Activated B cell treated with CpG ODN at 0.5 μM for 24 hours (primary cell): ENCODE measurements at places on chromosomes 7 and 10. TPM values are rescaled to one million over a fixed set of nuclear protein-coding genes. Genes with fewer than 3 reads are reported as not detected.

The TCAF1 gene
- total RNA-seq = 12.0 and 13.4 TPM in 2 replicates

DNA sequence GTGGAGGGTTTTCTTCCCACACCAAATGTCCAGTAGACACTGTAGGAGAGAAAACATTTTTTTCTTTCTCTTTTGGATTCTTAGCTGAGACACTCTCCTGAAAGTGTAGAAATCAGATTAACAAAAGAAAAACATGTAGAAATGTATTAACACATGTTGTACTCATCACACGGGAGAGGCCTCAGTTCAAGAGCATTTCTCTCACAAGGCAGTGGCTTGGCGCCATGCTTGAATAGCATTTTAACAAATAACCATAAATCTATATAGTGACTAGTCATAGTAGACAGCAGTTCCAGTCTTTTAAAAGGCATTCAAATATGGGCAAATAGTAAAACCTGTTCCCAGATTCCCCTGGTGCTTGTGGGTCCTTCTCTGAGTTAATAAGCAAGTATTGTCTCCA, 38.3 kb upstream of the GHITM start:
- no peak for DNase-seq

DNA sequence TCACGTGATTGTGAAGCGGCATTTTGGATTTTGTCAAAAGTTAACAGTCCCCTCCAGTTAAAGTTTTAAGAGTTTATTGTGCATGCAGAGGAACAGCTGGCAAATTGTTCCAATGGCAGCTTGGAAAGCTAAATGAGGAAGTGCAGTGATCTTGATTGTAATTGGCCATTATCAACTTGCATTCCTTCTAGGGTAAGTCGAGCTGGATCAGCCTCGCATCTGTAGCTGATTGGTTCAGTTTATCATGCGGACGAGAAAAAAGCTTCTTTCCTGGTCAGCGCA, 566 bp downstream of the ZNF789 start:
- DNase-seq = no peak

DNA sequence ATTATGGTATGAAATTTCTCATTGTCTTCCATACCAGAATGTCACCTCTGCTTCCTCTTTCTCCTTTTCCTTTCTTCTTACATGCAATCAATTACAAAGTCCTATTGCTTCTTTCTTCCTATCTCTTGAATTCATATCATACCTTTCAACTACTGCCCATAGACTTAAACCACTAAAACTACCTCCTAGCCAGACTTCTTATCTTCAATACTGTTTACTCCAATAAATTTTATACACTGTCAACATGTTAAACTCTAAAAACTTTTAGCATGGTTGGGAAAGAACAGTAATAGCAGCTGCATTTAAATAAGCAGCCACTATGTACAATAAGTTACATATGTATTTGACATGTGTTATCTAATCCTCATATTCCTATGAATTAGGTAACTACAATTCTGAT, 34.9 kb downstream of the PCGF6 start:
- DNase-seq = no peak

DNA sequence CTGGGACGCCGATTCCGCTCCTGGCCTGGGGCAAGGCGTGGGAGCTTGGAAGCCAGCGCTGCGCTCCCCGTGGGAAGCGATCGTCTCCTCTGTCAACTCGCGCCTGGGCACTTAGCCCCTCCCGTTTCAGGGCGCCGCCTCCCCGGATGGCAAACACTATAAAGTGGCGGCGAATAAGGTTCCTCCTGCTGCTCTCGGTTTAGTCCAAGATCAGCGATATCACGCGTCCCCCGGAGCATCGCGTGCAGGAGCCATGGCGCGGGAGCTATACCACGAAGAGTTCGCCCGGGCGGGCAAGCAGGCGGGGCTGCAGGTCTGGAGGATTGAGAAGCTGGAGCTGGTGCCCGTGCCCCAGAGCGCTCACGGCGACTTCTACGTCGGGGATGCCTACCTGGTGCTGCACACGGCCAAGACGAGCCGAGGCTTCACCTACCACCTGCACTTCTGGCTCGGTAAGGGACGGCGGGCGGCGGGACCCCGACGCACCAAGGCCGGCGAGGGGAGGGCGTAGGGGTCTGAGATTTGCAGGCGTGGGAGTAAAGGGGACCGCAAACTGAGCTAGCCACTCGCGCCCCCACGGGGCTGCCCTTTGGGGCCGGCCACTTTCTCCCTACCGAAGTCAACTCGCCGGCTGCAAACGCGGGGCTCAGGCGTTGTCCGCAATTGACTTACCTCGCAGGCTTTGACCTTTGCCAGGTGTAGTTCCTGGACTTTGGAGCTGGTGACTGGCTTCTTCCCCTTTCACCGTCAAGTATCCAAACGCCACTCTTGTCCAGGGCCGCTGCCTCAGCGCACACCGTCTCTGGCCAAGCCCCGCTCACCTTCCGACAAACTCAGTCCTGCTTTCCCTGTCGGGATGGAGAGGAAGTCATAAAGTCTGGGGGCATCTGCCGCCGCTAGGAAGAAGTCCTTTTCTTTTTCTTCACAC, at the start of gene SCIN:
Gene SCIN (plus strand): TSS at position 187 of the 928 bp plus-strand sequence. CDS start 67 bp downstream, at position 254.
- DNase-seq = no peak

- no peak for DNase-seq
Observed at GRCh38 chr10:75525646-75526045, 94.2 kb downstream of the LRMDA start.

- no peak for DNase-seq
Observed at GRCh38 chr10:88379575-88379974, 203.5 kb downstream of the RNLS start.

- no peak for DNase-seq
Observed at GRCh38 chr10:117680601-117681000, 138.1 kb downstream of the EMX2 start.

DNA sequence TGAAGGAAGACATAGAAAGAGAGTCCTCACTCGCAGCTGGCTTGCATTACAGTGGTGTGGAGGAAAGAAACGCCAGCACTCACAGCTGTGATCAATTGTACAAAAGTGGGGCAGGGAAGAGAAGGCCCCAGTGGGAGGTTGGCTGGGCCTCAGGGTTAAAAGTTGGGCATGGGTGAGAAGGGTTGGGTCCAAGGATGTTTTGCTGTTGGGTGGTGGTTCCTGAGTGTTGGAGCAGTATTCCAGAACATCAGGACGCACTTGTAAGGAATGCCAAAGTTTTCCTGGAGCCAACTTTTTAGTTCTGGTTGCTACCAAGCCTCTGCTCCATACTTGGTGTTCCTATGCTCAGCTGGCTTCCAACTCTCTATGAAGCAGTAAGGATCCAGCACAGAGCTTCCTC, 55.4 kb upstream of the MKRN1 start:
- no peak for DNase-seq

DNA sequence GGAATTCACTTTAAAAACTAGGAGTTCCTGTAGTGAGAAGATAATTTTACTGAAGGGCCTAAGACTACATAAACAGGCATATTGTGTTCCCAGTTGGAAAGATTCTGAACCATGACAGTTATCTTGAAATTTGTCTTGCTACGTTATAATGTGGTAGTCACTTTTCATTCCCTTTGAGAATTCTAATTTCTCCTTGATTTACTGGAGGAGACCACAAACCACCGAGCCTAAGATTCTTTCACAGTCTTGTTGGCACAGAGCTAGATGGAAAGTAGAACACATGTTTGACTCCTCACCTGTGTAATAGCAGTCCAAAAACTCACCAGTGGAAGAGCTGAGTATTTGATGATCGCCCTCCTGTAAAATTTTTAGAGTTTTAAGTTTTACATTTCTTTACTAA, 4.9 kb downstream of the ARMC10 start:
- no peak for DNase-seq
